ENCODE measurements at places on chromosomes 13 and 19. TPM values are rescaled to one million over a fixed set of nuclear protein-coding genes. Genes with fewer than 3 reads are reported as not detected.
A peak's percentile ranks its signal among the peaks of the same experiment; 100 is the strongest.

- DNase-seq, result no peak
Observed at GRCh38 chr19:38977445-38978325, 2.1 kb upstream of the FBXO17 start.

GRCh38 chr19:38287604-38288003 is 16.4 kb upstream of the C19orf33 start:
- no peak for DNase-seq

DNA sequence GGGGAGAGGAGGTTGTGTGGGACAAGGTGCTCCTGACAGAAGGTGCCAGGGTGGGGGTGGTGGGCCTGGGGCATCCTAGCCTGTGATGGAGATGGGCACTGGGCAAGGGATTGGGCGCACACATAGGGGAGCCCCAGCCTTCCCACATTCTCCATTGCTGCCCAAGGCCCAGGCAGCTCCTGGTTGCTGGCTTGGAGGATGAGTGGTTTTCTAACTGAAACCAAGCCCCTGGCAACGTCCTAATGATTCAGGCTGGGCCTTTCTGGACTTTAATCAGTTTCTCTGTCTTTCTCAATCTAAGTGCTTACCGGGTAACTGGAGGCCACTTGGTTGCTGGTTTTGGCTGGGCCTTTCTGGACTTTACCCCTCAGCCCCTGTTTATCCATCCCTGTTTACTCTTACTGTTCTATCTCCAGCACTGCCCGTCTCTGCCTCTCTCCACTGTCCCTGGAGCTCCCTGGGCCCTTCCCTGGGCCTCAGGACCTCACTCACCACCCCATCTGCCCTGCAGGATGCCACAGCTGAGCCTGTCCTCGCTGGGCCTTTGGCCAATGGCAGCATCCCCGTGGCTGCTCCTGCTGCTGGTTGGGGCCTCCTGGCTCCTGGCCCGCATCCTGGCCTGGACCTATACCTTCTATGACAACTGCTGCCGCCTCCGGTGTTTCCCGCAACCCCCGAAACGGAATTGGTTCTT is 354 bp downstream of the CYP4F3 start:
- DNase-seq, result no peak

Gene C19orf67
- total RNA-seq, result not detected

- no peak for DNase-seq
Observed at GRCh38 chr19:55592391-55593090, 6.8 kb downstream of the FIZ1 start.

Gene TRAPPC6A
- total RNA-seq, result 36.7 TPM

DNA sequence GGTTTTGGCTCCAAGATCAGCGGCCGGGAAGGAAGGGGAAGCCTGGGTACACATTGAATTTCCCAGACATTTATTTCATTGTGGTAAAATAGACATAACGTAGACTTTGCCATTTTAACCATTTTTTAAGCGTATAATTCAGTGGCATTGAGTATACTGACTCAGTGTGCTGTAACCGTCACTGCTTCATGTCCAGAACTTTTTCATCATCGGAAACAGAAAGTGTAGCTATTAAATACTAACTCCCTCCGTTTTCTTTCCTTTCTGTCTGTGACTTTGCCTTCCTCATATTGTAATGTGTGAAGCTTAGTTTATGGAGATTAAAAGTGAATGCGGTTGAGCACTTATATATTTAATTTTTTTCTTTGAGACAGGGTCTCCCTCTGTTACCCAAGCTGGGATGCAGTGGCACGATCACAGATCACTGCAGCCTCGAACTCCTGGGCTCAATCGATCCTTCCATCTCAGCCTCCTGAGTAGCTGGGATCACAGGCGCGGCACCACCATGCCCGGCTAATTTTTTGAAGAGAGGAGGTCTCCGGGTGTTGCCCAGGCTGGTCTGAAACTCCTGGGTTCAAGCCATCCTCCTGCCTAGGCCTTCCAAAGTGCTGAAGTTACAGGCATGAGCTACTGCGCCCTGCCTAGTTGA is 1.4 kb downstream of the HNRNPM start:
- no peak for DNase-seq

DNA sequence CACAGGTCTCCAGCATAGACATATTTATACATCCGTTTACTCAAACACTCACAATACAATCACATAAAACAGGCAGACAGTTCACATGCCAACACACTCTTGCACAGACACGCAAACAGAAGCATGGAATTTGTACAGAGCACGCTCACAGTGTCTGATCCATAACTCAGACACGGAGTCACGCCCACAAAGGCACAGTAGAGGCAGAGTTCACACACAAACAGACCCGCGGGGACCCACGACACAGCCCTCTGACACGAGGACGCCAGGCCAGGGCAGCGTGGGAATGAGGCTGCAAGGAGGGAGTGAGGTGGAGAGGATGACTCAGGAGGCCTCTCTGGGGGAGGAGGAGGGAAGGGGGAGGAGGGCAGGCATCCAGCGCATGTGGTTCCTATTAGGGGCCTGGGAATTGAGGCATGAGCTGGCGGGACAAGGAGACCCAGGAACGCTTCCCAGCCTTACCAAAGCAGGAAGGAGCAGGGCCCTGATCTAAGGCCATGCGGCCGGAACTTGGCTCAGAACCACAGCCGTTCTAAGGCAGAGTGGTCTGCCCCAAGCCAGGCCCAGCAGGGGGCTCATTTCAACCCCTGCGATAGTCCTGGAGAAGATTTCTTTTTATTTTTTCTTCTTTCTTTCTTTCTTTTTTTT is 9.1 kb upstream of the OLFM2 start:
- peak; percentile 79 for DNase-seq

- DNase-seq, result no peak
Observed at GRCh38 chr13:48775804-48776203, 122.1 kb downstream of the CYSLTR2 start.

DNA sequence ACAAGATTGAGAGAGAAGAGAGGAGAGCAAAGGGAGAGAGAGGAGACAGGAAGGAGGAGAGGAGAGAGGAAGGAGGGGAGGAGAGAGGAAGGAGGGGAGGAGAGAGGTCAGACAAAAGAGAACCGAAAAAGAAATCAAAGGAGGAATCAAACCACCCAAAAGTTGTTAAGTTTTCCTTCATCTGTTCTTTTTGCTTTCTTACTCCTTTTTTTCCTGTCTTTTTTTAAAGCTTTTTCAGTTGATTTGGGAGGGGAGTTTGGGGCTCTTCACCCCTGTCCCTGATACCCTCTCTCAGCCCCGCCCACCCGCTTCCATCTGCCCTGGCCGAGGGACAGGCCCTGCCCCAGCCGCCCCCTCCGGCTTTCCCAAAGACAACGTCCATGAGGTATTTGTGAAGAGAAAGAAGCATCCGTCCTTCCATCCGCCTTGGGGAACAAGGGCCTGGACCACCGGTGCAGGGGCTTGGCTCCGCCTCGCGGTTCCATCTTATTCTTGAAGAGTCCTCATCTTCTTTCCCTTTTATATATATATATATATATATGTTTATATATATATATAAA is 13.3 kb downstream of the ZNF574 start:
- no peak for DNase-seq

DNA sequence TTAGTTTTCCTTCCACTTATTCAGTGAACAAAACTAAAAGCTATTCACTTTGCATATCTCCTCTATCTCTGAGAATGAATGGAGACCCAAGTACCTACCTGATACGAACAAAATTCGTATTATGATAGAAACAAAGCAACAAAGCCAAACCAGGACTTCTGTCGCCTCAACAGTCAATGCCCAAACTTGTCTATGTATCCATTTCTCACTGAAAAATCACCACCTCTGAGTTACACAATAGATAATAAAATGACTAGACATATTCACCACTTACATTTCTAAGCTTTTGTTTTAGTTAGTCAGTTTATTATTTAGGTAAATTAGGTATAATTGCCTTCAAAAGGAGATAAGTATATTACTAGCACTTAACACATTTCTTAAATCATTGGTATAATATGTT is 67.7 kb downstream of the CAB39L start:
- DNase-seq, result no peak

DNA sequence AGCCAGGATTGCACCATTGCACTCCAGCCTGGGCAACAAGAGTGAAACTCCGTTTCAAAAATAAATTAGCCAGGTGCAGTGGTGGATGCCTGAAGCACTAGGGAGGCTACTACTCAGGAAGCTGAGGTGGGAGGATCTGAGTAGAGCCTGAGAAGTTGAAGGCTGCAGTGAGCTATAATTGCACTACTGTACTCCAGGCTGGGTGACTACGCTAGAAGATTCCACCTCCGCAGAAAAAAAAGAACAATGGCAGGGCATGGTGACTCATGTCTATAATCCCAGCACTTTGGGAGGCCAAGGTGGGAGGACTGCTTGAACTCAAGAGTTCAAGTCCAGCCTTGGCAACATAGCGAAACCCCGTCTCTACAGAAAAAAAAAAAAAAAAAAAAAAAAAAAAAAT is 20.5 kb downstream of the HAUS8 start:
- no peak for DNase-seq

GRCh38 chr13:25930653-25931052 is 121.2 kb downstream of the SHISA2 start:
- no peak for DNase-seq

Gene CD33
- not detected for total RNA-seq

Gene ELSPBP1
- total RNA-seq, result not detected

Gene ZNF730
- total RNA-seq, result 2.6 TPM

- DNase-seq, result no peak
Observed at GRCh38 chr13:42355491-42356183, 83.7 kb downstream of the AKAP11 start.

GRCh38 chr13:32019612-32020233 is 11.9 kb upstream of the FRY start:
- no peak for DNase-seq

DNA sequence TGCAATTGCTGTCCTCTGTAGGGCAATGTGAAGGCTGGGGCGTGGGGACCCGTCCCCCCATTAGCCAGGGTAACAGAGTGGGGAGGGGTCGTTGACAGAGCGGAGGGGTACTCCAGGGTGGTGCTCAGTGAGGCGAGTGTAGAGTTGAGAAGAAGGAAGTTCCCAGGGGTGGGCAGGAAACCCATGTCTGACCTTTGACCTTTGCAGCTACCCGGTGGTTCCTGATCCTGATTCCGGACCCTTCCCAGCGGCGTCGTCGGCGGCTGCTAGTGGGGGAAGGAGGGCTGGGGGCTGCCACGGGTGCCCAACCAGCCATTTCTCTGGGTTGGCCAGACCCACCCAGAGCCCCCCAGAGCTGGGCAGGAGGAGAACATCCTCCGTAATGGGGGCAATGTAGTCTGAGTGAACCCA is 2.1 kb upstream of the PLVAP start:
- no peak for DNase-seq

Gene SIGLEC11
- 0.27 TPM for total RNA-seq

GRCh38 chr13:32028711-32029110 is 2.9 kb upstream of the FRY start:
- DNase-seq, result no peak

DNA sequence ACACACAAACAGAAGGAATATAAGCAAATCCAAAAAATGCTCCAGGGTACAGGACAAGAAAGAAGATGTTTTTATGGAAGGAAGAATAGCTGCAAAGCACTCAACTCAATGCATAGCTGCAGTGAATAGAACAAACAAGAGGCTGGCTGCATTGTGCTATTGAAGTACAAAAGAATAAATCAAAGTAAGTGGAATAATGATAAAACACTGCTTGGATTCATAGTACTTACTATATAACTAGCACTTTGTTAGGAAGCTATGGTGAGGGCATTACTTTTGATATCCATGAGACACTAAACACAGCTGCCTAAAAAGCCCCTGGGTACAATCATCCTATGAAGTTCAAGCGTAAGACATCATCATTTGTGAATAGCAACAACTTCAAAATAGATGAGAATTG is 350.1 kb downstream of the PCDH9 start:
- no peak for DNase-seq

Gene STARD13
- total RNA-seq, result 12.1 TPM

Gene SLC6A16
- 3.5 TPM for total RNA-seq

Gene FXYD1
- total RNA-seq, result 2.0 TPM

GRCh38 chr19:38290631-38291147 is 13.4 kb upstream of the C19orf33 start:
- no peak for DNase-seq

- DNase-seq, result no peak
Observed at GRCh38 chr19:48985711-48986110, 7.4 kb downstream of the GYS1 start.

GRCh38 chr19:35048911-35049411 is 7.4 kb downstream of the HPN start:
- no peak for DNase-seq

Gene SYCN
- total RNA-seq, result not detected

Gene ZNF415
- total RNA-seq, result 15.5 TPM

Gene CGB7
- 1.9 TPM for total RNA-seq

DNA sequence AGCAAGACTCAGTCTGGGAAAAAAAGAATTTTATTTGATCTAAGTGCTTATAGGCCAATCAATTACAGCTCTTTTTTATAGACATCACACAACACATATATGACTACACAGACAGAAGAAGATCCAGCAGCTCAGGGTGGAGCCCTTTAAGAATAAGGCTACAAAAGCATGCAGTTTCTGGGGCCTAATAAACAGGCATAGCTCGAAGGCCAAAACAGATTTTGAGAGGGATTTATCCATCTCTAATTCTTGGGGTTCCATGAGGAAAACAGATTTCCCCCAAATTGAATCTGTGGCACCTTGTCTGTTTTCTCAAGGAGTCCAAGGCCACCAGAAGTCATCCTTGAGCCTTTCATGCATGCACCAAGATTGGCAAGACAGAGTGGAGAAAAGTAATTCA is 3.9 kb upstream of the ZNF550 start:
- no peak for DNase-seq

DNA sequence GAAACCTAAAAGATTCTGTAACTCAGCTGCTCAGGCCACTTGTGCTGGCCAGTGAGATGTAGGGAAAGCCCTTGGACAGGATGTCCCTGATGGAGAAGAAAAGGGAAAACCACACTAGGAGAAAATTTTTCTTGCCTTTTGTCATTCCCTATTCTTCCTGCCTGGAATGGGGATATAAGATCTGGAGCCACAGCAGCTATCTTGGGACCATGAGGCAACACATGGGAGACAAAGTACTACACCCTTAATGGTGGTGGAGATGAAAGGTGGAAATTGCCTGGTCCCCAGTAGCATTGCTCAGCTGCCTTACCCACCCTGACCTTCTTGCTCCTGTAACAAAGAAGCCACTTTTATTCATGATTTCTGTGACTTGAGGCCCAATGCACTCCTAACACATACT is 9.4 kb downstream of the RSPH6A start:
- DNase-seq, result no peak

- DNase-seq, result no peak
Observed at GRCh38 chr13:106499896-106500295, 35.6 kb downstream of the EFNB2 start.

DNA sequence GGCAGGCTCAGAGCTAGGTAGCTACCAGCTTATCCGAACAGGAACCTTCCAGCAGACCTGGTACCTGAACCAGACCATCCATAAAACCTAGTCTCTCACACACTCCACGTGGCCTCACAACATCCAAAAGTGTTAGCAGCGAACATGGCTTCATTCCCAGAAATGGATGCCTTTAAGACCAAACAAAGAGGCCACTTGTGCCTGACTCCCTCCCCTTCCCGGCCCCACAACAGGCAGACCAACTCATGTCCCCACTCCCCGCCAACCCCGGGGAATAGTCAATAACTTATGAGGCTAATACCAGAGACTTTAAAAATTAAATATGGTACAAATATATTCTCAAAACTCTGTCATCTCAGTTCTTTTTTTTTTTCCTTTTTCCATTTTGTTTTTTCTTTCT is 46.2 kb downstream of the ZNF557 start:
- DNase-seq, result no peak

Measured in type B pancreatic cell (in vitro differentiated cells).